ENCODE measurements at places on chromosomes 7 and 10.

- DNase-seq: no peak
These were observed 709 bp downstream of the ARPC1B start for GRCh38 chr7:99375070-99375807.

- no peak for DNase-seq
These were observed 522.5 kb upstream of the LRRN3 start for GRCh38 chr7:110568388-110568787.

DNA sequence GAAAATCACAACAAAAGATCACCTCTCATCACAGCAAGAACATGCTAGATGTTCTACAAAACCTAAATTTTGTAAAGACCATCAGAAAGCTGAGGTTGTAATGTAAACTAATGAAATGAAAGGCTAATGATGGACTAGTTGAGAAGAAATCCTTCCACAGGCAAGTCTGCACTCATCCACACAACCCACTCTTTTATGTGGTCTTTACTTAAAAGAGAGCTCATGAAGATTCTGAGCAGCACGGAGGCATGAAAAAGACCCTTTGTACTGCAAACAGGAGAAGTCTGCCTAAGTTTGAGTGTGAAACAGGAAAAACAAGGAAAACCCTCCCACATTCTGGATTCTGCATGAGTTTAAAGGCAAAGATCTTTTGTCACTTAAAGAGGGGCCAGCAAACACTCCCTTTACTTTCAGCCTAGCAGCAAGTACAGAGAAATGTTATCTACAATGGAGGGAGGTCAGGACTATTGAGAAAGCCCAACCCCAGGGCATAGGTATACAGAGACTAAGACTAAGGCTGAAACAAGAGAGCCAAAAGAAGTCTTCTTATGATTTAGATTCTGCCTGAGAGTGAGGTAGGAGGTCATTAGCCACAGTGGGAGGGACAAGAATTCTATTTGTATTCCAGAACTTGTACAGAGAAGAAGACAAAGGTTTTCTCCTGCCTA, 521.2 kb upstream of the TEX47 start:
- no peak for DNase-seq

- DNase-seq: no peak
These were observed 30.0 kb upstream of the SEM1 start for GRCh38 chr7:96739609-96740008.

- DNase-seq: no peak
These were observed 12.4 kb upstream of the RET start for GRCh38 chr10:43064331-43065075.

DNA sequence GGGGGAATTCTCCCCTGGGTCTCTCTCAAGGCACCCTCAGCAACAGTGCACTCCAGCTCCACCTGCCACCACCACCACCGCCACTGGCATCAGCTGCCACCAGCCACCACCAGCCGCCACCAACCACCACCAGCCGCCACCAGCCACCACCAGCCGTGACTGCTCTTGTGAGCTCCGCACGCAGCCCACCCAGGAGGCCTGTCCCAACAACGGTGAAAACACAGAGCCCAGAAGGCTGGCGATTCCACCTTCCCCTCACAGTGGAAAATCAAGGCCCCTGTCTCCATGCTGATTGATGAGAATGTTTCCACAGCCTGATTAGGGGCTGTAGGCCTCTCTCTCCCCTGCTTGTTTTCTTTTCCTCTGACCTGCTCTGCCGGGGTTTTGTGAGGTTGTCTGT, 41.1 kb downstream of the COBL start:
- DNase-seq: no peak

DNA sequence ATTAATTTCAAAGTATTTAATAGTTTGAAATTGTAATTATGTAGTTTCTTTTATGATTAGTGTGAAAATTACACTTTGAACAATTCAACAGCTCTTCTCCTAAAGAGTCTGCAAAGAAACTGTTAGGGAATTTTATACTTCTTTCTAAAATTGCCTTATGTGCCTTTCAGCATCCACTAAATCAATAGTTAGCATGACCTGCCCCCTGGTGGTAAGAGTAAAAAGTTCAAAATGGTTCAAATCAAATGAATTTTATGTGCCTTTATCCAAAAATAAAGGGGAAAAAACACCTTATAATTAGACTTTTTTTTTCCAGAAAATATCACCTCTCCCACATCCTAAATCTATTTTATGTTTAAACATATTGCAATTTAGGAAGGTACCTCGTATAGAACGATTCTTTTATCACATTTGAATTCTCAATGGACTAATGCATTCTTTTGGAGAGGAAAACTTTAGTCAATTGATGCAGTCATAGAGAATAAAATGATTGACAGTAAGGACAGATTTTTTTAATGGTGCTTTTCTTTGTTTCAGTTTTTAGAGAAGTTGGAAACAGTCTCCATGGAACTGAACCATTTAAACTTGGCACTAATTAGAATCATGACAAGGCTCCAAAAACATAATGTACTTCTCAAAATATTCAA, 163.7 kb downstream of the SEMA3D start:
- DNase-seq: no peak

- DNase-seq: peak; percentile 93
These were observed 57.2 kb upstream of the ECHDC3 start for GRCh38 chr10:11684717-11685645.

DNA sequence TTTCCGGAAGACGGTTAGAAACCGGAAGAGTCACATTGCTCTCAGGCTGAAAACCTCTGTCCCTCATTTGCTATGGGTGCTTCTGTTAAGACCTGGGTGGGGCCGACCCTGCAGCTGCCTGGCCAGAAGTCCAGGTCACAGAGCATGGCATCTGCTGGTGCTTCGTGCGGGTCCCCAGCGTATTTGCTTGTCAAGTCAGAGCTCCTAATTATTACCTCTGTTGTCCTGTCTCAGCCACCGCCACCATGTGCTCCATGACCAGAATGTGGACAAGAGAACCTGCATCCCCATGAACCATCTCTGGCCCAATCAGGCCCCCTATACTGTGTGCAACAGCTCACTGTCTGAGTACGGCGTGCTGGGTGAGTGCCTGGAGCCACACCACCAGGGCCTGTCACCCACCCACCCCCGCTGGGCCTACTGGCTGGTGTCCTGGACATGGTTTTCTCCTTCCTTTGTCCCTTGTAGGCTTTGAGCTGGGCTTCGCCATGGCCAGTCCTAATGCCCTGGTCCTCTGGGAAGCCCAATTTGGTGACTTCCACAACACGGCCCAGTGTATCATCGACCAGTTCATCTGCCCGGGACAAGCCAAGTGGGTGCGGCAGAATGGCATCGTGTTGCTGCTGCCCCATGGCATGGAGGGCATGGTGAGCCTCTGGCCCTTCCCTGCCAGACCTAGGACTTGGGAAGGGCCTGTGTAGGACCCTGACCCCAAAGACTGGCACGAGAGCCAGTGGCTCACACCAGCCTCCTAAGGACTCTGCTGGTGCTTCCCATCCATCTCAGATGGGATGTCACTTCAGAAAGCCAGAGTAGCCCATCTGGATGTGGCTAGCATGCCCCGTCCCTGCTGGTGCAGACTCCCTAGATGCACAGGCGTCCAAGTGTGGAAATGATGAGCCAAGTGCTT, 51.3 kb upstream of the ZMIZ2 start:
- DNase-seq: no peak

- DNase-seq: no peak
These were observed 156.4 kb upstream of the FGFR2 start for GRCh38 chr10:121754666-121755065.

GRCh38 chr10:86992929-86993328, 24.6 kb downstream of the ADIRF start:
- no peak for DNase-seq

- peak; percentile 58 for DNase-seq
These were observed 41.3 kb upstream of the UCN3 start for GRCh38 chr10:5323446-5323845.

- DNase-seq: no peak
These were observed 51.8 kb upstream of the DNAAF5 start for GRCh38 chr7:674454-675410.

- DNase-seq: no peak
These were observed 69.6 kb upstream of the RAPGEF5 start for GRCh38 chr7:22426463-22427094.

DNA sequence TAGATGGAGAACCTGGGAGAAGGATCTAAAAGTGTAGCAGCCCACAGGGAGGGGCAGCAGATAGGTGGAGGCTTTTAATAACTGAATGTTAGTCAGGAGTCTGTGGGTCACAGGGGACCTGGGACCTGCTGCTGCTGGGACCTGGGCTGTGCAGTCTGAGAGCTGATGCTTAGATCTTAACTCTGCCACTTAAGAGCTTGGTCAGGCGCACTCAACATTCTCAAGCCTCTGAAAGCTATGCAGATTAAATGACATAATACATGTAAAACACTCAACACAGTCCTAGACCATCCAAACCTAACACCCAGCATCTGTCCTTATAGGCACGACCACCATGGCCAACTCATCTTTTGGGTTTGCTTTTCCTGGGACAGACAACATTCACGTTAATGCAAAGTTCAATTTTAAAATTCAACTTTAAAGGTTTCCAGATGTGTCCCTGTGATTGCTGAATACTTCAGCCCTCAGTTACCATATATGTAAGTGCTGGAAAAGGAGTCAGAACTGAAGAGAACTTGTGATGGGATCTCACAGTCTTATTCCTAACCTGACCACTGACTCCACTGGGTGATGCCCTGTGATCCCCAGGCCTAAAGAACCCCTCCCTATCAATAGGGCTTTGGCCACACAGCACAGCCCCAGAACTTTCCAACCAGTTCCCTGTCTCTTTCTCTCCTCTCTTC, 321.0 kb downstream of the PLXNA4 start:
- DNase-seq: no peak

- DNase-seq: no peak
These were observed 112.9 kb downstream of the PODXL start for GRCh38 chr7:131443496-131443895.

GRCh38 chr7:131157530-131158243, 170.0 kb upstream of the MKLN1 start:
- DNase-seq: no peak

GRCh38 chr7:711922-712380, 14.5 kb upstream of the DNAAF5 start:
- no peak for DNase-seq

- DNase-seq: no peak
These were observed 23.0 kb upstream of the SVIL start for GRCh38 chr10:29657719-29658274.

GRCh38 chr7:63899691-63900393, 98.8 kb upstream of the ZNF722 start:
- no peak for DNase-seq

GRCh38 chr7:50651271-50651989, 86.2 kb upstream of the DDC start:
- DNase-seq: no peak

DNA sequence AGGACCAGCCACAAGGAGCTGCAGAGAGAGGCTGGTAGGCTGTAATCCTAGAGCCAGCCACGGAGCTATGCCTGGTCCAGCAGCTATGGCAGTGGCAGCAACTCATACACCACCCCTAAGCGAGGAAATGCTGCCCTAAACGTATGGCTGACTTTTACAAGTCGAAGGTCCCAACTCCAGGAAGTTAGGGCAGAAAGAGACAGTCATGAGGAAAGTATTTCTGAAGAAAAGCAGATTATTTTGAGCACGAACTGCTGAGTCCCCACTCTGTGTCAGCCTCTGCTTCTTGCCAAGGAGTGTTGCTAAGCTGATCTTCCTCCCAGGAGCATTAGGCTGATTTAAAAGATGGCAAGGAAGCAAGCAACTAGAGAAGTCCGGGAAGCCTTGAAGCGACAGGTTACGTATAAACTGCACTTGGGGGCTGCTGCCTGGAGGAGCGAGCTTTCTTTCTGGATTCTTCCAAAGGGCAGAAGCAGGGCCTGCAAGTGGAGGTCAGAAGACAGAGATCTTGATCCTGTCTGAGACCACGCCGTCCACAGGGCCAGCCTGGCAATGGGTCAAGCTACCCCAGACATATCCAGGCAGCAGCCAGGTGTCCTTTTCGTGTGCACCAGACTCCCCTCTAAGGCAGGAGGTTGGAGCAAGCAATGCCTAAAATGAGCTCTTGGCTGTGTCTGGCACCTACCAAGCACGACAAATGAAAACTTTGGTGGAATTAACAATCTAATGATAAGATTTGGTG, 39.4 kb downstream of the PLXNA4 start:
- DNase-seq: no peak

- DNase-seq: no peak
These were observed 3.9 kb downstream of the CLDN4 start for GRCh38 chr7:73834626-73835191.

DNA sequence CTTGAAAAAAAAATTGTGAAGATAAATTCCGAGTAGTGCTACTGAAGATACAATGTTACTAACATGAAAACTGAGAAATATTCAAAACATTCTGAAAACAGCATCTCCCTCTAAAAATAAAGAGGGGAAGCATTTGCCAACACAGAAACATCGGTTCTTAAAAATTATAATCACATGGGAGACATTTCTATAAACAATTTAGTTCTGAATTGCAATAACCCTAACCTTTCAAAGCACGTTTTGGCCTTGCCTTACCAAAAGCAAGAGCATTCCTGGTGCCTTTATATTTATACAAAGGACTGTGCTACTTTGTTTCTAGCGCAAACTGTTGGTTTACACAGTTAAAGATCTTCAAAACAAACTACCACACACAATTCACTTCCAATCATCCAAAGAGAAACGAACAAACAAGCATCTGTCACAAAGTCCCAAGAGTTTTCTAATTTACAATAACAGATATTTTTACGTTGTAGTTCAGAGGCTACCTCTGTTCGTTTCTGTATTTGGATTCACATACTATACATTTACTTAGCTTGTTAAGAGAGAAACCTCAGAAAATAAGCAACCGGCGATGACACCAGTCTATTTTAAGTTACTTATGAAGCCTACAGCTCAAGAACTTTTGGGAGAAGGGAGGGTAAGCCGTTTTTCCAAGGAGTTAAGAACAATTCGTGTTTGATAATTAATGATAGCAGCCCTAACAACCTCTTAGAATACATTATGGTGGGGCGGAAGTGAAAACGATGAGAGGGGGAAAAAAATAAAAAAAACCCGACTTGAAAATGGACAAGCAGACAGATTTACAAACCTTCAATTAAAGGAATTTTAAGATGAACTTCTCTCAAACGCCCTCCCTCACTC, 1.3 kb downstream of the ABI1 start:
- DNase-seq: peak; percentile 30

- peak; percentile 66 for DNase-seq
These were observed at the start of gene DEPP1 for GRCh38 chr10:44978570-44979280. TSS of gene DEPP1 (minus strand) at chr10:44978809. CDS start at chr10:44978030, 779 bp downstream.

Measured in foreskin keratinocyte (primary cell).